ENCODE measurements at places on chromosomes 1 and 21.

DNA sequence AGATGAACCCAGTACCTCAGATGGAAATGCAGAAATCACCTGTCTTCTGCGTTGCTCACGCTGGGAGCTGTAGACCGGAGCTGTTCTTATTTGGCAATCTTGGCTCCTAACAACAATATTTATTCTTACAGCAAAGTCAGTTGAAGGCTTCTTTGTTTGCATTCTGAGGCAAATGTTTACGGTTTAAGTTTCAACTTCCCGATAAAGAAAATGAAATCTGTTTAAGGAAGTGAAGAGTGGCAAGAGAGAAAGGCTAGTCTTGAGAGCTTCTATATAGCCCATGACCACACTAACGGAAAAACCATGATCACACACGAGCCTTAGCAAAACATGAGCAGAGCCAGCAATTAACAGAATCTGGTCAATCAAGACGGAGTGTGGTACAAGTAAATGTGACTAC is 122.6 kb upstream of the ZNHIT6 start:
- no peak for DNase-seq

DNA sequence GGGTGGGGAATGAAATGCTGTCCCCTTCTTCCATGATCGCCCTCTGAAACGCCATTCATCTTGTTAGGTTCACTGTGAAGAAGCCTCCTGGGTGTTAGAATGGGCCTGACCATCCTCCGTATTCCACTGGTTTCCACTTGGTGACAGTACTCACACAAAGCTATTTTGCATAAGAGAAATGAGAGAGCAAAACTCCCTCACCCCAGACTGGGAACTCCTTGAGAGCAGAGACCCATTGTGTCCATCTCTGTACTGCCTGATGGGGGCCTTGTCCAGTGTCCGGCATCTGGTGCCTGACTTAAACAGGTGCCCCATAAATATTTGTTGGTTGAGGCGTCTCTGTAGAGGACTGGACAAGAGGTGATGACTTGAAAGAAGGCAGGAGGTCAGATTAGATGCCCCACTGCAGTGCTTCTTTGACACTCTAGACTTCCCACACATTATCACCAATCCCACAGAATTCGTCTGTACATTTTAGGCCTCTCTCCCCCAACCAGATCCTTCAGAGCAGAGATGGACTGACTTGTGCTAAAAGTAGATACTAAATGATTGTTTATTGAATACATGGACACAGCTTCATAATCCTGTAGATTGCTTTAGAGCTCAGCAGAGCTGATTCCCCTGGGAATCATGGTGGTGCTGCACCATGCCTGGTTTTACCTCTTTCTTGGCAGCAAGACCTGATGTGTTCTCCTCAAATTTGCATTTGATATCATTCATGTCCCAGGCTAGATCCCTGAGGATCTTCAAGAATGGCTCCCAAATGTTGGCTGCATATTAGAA is 22.4 kb upstream of the KCNA2 start:
- peak; percentile 44 for DNase-seq

DNA sequence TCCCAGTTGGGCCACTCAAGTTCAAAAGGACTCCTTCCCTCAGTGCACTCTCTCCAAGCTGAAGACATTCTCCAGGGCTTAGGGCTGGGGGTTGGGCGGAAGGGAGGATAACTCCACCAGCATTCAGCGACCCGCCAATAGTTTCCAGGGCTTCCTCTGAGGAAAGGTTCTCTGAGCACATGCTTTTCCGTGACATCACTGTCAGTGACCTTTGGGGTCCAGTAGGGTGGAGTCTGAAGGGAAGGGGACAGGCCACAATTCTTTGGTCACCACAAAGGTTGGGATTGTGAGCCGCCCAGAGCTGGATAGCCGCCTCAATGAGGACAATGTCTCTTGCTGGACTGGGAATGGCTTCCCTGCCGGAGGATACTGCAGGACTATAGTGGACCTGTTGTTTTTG is 22.8 kb upstream of the RXRG start:
- no peak for DNase-seq

GRCh38 chr1:199242601-199243000 is 603.8 kb downstream of the PTPRC start:
- no peak for DNase-seq

DNA sequence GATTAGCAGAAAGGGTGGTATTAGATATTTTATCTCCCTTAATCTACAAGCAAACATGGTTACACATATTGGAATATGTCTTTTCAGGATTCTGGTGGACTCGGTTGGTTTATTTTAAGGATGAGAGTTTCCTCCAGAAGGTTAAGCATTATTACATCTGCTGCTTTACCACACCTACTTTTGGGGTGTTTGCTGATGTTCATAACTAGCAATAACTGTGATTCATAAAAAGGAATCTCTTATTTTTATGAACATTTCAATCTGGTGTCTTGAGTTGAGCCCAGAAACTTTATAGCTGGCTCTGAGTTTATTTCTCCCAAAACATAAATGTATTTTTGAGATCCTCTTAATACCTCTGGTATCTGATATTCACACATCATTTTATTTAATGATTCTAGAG is 82.7 kb downstream of the LRRC8D start:
- no peak for DNase-seq

- no peak for DNase-seq
Measured at GRCh38 chr1:115452600-115453329, 114.7 kb upstream of the NGF start.

GRCh38 chr1:23394181-23394580 is 24.5 kb upstream of the ZNF436 start:
- peak; percentile 45 for DNase-seq

DNA sequence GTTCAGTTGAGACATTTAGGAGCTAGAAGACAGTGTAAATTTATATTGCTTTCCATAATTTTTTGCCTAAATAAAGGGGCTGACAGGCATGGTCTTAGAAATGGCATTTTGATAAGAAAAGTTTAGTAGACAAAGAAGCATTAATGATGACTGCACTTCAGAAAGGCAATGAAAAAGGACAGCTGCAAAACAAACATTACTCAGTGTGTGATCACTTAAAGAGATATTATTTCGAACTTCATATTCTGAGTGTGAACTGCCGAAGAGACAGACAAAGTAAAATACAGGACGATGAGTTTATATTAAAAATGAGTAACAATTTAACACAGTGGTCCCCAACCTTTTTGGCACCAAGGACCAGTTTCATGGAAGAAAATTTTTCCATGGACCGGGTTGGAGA is 243.1 kb downstream of the DPYD start:
- DNase-seq: no peak

DNA sequence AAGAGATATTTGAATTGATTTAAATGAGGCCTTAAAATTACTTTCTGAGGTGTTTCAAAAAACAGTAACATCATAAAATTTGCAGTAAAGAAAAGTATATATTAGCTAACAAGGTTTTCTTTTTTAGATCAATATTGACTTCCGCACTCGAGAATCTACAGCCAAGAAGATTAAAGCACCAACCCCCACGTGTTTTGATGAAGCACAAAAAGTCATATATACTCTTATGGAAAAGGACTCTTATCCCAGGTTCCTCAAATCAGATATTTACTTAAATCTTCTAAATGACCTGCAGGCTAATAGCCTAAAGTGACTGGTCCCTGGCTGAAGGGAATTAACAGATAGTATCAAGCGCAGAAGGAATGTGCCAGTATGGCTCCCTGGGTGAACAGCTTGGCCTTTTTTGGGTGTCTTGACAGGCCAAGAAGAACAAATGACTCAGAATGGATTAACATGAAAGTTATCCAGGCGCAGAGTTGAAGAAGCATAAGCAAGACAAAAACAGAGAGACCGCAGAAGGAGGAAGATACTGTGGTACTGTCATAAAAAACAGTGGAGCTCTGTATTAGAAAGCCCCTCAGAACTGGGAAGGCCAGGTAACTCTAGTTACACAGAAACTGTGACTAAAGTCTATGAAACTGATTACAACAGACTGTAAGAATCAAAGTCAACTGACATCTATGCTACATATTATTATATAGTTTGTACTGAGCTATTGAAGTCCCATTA is 3.6 kb downstream of the RGS1 start:
- DNase-seq: peak; percentile 52

GRCh38 chr1:204702552-204703267 is 17.2 kb upstream of the LRRN2 start:
- no peak for DNase-seq

DNA sequence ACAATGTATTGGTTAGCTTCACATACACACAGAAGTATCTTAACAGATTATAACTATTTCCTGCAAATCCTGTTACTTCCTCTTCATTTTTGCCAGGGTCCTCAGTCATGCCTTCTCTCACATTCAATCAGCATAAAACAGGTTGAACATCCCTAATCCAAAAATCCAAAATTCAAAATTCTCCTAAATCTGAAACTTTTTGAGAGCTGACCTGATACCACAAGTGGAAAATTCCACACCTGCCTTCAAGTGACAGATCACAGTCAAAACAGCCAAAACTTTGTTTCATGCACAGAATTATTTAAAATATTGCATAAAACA is 62.9 kb upstream of the FBXO28 start:
- no peak for DNase-seq

DNA sequence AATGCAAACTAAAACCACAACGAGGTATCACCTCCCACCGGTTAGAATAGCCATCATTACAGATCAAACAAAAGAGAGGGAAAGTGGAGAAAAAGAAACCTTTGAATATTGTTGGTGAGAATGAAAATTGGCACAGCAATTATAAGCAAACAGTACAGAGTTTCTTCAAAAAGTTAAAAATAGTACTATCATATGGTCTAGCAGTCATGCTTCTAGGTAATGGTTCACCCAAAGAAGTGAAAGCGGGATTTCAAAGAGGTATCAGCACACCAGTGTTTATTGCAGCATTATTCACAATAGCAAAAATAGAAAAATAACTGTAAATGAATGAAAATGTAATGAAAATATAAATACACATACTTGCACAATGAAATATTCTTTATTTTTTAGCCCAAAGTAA is 8.2 kb downstream of the OR2T10 start:
- no peak for DNase-seq

GRCh38 chr21:45132841-45133573 is 58.6 kb downstream of the ADARB1 start:
- peak; percentile 65 for DNase-seq

- peak; percentile 87 for DNase-seq
Measured at GRCh38 chr1:45569962-45570581, 13.8 kb upstream of the NASP start.

- DNase-seq: no peak
Measured at GRCh38 chr1:150256198-150256553, 1.4 kb upstream of the CA14 start.

GRCh38 chr1:36523850-36524249 is 41.1 kb upstream of the CSF3R start:
- DNase-seq: no peak

- peak; percentile 86 for DNase-seq
Measured at GRCh38 chr1:110542725-110543124, 23.8 kb upstream of the KCNA10 start.

- no peak for DNase-seq
Measured at GRCh38 chr1:47474278-47475193, 36.7 kb downstream of the FOXD2 start.

DNA sequence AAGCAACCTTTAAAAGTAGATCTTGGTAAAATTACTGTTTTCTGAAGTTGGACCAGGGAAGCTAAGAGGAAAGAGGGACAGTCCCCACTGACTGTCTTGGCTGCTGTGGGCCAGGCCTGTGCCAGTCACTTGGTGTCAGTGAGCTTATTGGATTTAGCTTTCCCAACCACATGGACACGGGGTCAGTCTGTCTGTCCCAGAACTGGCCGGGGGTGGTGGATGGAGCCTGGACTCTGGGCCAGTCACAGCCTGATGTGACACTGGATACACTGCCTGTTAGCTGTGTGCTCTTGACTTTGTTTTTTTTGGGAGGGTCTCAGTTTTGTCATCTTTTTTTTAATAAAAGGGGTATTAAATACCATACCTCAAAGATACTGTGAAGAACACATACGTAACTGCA is 96.7 kb downstream of the GALNT2 start:
- DNase-seq: no peak

DNA sequence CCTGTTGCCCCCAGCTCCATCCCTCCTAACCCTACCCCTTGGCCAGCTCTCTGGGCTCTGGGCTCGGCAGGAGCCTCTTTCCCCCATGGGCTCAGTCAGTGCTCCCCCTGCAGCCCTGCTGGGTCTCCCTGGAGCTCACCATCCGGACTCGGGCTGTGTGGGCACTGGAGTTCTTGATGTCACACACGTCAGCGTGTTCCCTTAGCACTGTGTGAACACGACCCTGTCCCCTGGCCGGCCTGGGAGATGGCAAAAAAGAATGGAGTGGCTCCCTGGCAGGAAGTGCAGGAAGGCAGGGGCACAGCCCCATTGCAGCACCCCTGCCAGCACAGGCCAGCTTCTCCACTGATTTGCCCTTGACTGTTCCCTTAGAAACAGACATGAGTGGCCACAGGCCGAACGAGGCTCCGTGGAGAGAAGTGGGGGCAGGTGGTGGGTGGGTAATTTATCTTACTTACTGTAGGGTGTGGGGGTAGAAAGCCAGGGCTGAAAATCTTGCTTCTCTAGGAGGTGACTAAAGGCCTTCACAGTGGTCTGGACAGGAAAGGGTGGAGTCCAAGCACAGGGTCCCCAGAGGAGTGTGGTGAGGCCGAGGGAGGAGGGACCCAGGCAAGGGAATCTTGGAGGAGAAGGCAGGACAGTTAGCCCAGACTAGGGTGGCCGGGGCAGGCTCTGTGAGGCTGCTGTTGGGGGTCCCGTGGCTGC is 381.7 kb upstream of the VAMP3 start:
- DNase-seq: no peak

DNA sequence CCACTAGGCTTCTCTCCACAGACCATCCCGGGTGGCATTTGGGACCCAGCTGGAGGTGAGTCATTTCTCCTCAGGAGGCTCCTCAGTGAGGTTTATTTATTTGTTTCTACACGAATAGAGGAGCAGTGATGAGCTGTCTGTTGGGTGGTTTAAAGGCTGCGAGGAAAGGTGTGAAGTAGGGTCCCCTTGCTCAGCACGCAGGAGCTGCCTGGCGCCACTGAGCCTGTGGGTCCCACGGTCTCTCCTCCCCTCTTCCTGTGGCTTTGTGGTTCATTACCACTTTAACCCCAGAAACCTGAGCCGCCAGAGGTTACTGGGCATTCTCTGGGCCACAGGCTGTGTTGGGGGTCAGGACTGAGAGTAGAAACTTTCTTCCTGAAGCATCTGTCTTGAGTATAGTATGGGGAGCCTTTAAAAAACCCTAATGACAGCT is 39.9 kb downstream of the IL6R start:
- DNase-seq: no peak

- peak; percentile 24 for DNase-seq
Measured at GRCh38 chr1:196366817-196367495, 241.3 kb downstream of the KCNT2 start.

DNA sequence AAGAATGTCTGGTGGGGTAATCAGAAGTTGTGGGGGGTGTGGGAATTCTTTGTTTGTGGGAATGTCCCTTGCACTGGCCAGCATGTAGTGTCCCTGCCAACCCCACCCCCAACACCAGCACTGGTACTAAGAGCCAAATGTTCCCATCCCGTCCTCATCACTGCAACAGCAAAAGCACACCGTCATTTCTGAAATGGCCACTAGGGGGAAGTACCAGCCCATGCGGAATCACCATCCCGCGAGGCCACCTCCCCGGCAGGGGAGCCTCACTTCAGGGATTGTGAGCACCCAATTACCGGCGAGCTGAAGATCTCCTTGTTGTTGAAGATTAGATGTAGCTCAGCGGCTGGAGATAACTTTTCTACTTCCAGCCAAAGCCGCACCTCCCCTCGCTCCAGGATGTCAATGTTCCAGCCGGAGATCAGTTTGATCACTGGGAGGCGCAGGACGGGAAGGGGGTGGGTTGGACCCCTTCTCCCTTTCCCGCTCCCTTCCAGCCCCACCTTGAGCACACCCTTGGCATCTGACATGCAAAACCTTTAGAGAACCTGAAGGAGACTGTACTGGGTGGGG is 41.0 kb downstream of the MYOM3 start:
- peak; percentile 78 for DNase-seq

GRCh38 chr1:154714052-154714623 is 106.2 kb upstream of the ADAR start:
- no peak for DNase-seq

GRCh38 chr1:200034262-200034557 is 6.7 kb downstream of the NR5A2 start:
- DNase-seq: no peak
